NCI-H82 (cell line): ENCODE measurements at places on chromosomes 12 and 14.

DNA sequence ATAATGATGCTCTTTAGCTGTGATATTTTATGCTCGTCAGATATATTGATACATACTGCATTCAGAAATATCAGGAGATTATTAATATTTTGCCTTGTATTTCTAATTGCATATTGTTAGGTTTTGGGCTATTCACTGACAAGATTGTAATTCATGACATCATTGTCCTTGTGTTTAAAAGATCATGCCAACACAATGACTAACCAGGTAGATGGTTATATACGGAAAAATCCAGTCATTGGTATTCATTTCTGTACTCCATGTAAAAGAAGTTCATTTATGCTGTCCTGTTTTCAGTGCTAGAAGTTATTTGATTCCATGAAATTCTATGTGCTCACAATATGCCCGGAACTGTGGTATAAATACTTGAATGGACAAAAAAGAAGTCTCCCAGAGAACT is 107.5 kb downstream of the KITLG start:
- DNase-seq, result no peak

GRCh38 chr14:29236848-29237247 is 470.3 kb downstream of the FOXG1 start:
- no peak for DNase-seq

DNA sequence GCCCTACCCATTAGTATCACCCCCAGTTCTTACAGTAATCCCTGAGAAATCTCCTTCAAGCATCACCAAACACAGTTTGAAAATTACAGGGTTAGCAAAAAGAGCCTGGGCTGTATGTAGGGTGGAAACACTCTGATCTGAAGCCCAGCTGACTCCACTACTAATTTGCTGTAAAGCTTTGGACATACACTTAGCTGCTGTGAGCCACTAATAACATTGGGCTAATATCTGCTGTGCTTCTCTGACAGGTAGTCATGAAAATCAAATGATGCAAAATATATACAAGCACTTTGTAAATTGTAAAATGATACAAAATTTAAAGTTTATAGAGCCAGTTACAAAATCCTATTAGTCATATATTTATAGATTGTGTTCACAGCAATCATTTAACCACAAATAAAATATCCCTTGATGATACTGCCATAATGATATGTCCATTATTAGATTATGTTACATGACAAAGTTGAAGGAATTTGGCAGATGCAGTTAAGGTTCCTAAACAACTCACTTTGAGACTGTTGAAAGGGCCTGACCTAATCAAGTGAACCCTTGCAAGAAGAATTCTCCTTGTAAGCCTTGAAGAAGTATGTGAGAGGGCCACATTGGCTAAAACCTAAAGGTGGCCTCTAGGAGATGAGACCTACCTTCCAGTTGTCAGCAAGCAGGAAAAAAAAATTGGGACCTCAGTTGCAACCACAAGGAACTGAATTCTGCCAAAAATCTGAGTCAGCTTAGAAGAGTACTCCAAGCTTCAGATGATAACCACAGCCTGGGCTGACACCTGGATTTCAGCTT is 19.0 kb downstream of the TWF1 start:
- peak; percentile 7 for DNase-seq

DNA sequence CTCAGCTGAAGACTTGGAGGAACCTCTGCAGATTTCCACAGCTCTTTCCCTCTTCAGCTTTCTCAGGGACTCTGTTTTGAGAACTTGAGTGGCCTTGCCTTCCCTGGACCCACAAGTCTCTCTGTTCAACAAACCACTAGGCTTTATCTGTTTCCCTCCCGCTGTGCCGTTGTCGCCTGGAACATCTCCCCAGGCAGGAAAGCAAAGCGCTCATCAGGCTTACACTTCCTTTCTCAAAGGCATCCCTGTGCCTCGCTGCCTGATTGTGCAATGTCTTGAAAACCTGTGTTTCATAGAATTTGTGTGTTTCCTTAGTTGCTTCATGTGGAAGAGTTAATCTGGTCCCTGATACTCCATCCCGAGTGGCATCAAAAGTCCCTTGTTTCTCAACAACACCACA is 64.1 kb downstream of the PPM1A start:
- DNase-seq, result no peak

DNA sequence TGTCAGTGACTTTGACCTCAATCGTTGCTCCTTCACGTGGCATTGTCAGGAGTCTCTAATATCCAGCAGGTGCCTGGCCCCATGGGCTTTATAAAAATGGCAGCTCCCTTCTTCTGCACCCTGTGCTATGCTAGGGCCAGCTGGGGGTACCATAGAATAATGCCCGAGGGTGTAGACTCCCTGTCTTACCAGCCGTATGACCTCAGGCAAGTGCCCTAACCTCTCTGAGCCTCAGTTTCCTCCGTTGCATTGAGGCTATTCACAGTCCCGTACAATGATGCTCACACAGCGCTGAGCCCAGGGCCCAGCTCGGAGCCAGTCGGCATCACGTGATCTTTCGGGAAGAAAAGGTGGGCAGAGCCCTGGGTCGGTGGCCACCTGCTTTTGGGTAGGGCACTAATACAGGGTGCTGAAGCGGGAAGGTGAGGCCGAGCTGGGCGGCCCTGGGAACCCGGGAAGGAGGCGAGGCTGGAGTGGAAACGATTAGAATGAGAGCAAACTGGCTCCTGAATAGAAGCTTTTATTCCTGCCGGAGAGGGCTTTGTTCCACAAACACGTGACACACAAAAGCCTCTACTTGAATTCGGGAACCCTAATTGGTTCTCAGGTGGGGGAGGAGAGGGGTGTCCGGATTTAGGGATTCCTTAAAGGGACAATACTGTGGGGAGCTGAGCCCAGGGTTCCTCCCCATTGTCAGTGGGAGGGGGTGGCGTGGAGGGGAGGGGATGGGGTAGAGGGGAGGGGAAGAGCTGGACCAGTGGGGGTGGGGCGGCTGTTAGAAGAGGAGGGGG is 19.9 kb upstream of the MSI1 start:
- peak; percentile 82 for DNase-seq

- DNase-seq, result no peak
These were observed 40.9 kb downstream of the INTS13 start for GRCh38 chr12:26896913-26897312.

DNA sequence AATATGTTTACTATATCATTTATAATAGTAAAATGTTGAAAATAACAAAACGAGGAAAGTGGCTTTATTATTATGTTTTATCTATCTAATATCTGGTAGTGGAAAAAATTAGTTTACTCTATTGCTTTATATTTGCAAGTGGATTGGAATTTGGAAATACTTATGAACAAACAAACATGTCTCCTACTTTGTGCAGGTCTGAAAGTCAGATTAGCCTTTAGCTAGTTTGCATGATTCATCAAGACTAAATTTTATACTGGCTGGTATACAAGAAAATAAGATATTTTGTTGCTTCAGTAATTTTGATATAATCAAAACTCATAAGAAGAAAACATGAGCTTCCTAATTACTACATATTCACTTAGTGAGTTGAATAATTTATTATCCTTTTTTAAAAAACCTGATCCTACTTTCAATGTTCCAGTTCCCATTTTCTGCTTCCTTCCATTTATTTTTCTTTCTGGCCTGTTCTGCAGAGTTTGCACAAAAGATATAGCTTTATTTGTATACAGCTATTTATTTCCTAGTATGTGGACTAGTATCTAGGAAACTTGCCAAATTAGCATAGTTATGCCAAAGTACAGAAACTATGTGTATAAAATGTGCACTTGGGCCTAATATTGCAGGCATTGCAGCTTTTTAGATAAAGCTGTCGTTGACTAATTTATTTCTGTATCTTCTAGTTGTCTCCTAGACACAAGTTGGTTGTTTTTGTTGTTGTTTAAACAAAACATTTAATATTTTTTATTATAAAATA is 122.0 kb downstream of the AKAP6 start:
- no peak for DNase-seq

- peak; percentile 39 for DNase-seq
These were observed 99.8 kb upstream of the WSCD2 start for GRCh38 chr12:108029051-108029835.

DNA sequence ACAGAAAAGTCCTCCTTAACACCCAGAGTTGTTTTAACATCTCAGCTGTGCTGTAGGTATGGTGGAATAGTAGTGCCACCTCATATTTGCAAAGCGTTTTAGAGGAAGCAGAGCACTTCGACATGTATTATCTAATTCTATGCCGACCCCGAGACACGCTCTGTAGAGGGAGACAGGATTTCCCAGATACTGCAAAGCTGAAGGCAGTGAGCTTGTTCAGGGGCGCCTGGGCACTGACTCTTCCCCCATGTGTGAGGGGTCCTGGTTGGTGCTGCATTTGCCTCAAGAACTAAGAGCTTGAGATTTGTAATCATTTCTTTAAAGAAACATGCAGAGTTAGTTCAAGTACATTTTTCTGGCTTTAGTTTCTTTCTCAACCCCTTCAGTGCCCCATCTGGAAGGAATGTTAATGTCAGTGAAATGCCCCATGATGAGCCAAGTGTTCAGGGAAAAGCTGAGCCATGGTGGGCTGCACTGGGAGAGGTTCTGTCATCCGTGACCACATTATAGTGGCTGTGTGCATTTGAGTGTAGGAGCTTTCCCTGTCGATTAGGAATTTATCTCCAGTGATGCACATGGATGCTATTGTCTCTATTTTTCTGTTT is 66.3 kb downstream of the MBIP start:
- DNase-seq, result no peak

- DNase-seq, result no peak
These were observed 366.0 kb downstream of the ZFP36L1 start for GRCh38 chr14:68426661-68427549.

- DNase-seq, result peak; percentile 92
These were observed 794 bp downstream of the SLC22A17 start for GRCh38 chr14:23351681-23352505.

- no peak for DNase-seq
These were observed 46.6 kb downstream of the SMIM41 start for GRCh38 chr12:52126050-52126604.

DNA sequence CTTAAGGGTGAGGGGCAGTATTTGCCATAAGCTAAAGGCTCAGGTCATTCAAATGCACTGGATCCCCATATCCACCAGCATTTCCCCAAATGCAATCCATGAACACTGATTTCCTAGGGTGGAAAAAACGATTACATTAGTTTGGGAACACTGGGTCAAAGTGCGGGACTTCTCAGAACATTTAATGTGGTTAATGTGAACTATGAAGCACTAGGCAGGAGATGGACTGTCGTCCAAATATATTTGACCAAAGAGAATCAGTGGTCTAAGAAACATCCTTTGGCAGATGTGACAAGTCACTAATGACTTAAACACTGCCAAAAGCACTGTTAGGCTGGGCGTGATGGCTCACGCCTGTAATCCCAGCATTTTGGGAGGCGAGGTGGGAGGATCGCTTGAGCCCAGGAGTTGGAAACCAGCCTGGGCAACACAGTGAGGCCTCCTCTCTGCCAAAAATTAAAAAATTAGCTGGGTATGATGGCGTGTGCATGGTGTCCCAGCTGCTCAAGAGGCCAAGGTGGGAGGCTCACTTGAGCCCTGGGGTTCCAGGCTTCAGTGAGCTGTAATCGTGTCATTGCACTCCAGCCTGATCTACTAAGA is 205.4 kb downstream of the CALM1 start:
- no peak for DNase-seq

GRCh38 chr14:102826161-102826560 is 48.9 kb downstream of the TRAF3 start:
- DNase-seq, result no peak

GRCh38 chr14:23449314-23449713 is 13.9 kb upstream of the MYH7 start:
- no peak for DNase-seq

- no peak for DNase-seq
These were observed 6.5 kb downstream of the XRCC3 start for GRCh38 chr14:103708750-103709187.

DNA sequence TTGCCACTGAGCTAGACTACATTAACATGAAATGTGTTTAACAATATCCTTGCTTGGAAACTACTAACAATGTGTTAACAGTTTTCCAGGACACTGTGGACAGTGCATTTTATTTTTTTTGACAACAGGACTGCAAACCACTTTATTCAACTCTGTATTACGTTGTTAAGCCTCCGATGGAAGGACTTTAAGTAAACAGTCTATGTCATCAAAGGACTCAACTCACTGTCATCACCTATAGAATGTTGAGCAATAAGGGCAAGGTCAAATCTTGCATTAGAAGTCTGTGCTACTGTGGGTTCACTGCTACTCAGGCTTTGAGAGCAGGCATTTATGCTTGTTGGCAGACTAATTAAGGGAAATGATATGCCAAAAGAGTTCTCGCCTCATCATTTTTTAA is 483.7 kb downstream of the FLRT2 start:
- DNase-seq, result no peak

GRCh38 chr12:104742551-104743201 is 215.4 kb downstream of the SLC41A2 start:
- DNase-seq, result peak; percentile 31

DNA sequence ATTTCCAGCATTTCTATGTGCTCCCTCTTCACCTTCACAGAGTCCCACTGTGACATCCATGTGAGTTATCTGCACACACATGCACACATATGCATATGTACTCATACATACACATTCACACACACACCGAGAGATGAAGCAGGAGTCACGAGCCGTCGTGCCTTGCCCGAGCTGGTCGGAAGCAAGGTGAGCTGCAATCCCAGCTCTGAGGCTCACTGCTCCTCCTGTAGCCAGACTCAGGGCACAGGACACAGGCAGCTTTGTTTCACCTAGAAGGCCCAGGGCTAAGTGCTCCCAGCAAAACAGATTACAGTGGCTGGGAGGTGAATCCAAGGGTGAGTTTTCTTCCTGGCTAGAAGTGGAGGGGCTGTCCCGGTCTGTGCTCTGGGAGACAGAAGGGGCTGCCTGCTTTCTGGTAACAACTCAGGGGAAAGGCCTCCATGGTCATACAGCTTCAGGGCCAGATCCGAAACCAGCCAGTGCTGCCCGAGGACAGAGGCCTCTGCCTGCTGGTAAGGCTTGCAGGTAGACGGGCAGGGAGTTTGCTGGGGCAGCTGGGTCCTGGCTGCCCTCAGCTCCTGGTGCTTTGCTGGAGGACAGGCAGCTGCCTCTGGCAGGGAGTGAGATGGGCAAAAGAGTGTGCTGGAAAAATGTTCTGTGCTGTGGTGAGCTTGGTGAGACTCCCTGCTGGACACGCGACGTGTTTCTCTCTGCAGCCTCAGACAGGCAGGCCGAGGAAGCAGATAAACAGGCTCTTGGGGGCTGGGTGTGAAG is 123.7 kb downstream of the CRACR2A start:
- peak; percentile 39 for DNase-seq

GRCh38 chr14:52220924-52221811 is 46.3 kb upstream of the PTGDR start:
- no peak for DNase-seq

GRCh38 chr12:78759367-78759766 is 105.2 kb upstream of the SYT1 start:
- no peak for DNase-seq

DNA sequence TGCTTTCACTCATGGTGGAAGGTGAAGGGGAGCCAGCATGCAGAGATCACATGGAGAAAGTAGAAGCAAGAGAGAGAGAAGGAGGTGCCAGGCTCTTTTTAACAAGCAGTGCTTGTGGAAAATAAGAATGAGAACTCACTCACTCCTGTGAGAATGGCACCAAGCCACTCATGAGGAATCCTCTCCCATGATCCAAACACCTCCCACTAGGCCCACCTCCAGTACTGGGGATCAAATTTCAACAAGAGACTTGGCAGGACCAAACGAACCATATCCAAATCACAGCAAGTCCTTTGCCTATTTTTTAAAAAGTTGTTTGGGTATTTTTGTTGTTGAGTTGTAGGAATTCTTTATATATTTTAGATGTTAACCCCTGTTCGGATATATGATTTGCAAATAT is 245.9 kb upstream of the ARID2 start:
- no peak for DNase-seq

GRCh38 chr12:27907766-27908165 is 64.8 kb downstream of the PTHLH start:
- DNase-seq, result no peak

- no peak for DNase-seq
These were observed 7.5 kb downstream of the TMEM52B start for GRCh38 chr12:10186299-10186698.
